SK-N-DZ (cell line): ENCODE measurements at places on chromosomes 4 and X.

DNA sequence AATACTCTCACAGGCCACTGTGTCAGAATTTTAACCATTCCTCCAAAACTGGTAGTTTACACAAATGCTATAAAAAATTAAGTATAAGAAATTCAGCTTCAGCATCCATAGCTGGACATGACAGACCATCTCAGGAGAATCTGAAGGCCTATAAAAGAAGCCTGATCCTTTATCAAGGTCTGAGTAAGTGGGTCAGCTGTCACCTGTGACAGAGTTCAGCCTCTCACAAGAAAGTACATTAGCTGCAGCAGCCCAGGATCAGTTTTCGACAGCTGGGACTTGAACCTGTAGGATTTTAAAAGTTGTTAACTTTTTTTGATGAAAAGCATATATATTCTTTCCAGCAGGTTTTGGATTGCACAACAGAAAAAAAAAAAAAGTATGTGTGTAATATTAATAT is 60.7 kb downstream of the PPP3CA start:
- DNase-seq, result peak; percentile 30

DNA sequence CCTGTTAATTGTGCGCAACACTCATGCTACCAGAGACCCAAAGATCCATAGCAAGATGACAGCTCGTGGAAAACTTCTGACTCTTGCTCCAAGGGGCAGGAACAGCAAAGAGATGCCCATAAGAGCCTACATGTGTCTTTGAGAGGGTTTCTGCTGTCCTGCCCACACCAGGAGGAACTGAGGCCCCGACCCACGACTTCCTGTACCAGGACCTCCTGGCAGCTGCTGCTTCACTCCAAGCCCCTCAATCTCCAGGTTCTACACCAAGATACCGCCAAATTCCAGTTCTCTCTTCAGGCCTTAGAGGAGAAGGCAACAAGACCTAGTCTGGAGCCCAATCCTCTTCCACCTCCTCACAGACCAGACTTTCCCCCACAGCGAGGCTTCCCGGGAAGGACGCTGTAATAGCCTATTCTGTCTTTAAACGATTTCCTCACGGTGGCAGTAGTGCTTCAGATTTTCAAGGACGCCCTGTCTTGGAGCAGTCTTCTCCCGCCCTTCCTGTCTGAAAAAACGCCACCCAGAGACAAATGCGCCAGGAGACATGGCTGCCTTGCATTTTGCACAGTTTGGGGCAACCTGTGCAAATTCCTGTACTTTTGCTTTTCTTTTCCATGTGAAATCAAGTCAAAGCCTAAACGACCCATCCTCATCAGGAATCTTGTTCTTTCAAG is 230.2 kb upstream of the STK26 start:
- peak; percentile 87 for DNase-seq

- DNase-seq, result no peak
Measured at GRCh38 chr4:26406346-26406975, 83.8 kb downstream of the CCKAR start.

GRCh38 chr4:16083241-16084191 is at the start of gene PROM1:
Gene PROM1, minus strand, starts transcription at chr4:16084023. Its CDS starts 8,117 bp downstream, at chr4:16075906.
- peak; percentile 52 for DNase-seq

DNA sequence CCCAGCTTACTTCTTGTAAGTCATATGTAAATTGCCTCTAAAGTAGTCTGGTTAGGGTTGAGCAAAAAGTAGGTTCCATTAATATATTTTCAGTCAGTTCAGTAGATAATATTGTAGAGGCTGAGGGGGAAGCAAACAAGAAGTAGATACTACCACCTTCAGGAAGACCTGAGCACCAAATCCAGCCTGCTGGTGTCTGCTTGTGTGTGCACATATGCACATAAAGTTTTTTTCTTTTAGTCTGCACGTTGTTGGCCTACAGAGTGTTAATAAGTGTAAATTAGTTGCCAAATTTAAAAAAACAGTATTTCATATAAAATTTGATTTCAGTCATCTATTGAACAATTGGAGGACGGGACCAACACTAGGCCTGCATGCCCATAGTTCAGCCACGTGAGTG is 76.7 kb downstream of the CCKAR start:
- DNase-seq, result no peak

DNA sequence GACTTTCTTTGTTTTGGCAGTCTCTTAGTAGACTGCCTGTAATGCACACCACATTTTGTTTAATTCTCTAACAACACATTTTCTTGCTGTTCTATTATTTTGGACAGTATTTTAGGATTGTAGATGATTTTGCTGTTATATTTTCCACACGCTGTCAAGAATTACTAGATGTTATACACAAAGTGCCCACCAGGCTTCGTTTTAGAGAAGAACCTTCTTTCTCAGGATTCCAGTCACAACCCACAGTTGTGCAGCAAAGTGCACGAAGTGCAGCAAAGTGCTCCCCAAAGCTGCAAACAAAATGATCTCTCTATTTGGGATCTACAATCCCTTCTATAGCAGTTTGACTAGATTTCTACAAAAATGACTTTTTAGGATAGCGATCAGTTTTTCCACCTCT is 2.4 kb downstream of the ZNF141 start:
- DNase-seq, result no peak

GRCh38 chr4:116913451-116913850 is 171.9 kb downstream of the TRAM1L1 start:
- DNase-seq, result no peak

DNA sequence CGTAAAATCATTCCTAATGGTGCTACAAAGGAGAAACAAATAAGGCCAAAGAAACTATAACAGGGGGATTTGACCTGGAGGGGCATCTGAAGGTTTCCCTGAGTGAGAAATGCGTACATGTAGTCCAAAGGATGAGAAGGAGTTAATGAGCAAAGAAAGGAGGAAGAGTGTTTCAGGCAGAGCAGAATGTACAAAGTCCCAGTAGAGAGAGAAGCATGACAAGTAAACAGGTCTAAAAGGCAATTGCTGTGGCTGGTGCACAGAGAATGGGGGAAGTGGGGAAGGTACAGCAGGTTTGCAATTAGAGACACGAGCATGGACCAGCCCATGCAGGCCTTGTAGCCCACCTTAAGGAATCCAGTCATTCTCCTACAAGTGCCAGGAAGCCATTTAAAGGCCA is 145.5 kb downstream of the TSPAN5 start:
- no peak for DNase-seq
